ENCODE measurements at places on chromosomes 4 and X. TPM values are rescaled to one million over a fixed set of nuclear protein-coding genes. Genes with fewer than 3 reads are reported as not detected.

DNA sequence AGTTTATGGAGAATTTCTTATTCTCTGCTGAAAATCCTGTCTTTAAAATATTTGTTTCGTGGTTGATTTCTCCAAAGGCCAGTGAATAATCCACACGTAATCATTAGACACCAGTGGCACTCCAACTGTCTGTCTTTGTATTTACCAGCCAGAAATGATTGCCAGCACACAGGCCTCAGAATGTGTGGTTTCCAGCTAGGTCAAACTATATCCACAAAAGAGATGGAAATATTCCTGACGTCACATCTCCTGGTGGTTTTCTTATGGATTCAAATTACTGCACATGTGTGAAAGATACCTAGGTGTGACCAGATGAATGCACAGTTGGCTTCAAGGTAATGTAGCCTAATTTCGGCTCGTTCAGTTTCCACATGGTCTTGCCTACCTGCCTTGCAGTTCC is 27.2 kb upstream of the TENM3 start:
- H3K27ac ChIP-seq, result no peak overlapping the region
- no peaks in the 10 kb centered on the region for H3K4me1 ChIP-seq
- no peaks in the 10 kb centered on the region for H3K27me3 ChIP-seq
- no peak for DNase-seq
- H3K36me3 ChIP-seq, result no peaks in the 10 kb centered on the region

- no peaks in the 10 kb centered on the region for H3K4me1 ChIP-seq
- no peak overlapping the region for H3K4me3 ChIP-seq
- DNase-seq, result no peak
- no peaks in the 10 kb centered on the region for H3K36me3 ChIP-seq
- no peaks in the 10 kb centered on the region for H3K27me3 ChIP-seq
Measured at GRCh38 chr4:36313301-36313700, 31.9 kb downstream of the DTHD1 start.

- peaks cover 12% of the 10 kb centered on the region for H3K36me3 ChIP-seq
- H3K4me3 ChIP-seq, result no peak overlapping the region
- DNase-seq, result no peak
Measured at GRCh38 chrX:16606142-16606720, 43.7 kb upstream of the S100G start.

- no peak for DNase-seq
- no peaks in the 10 kb centered on the region for H3K27me3 ChIP-seq
- H3K27ac ChIP-seq, result no peak overlapping the region
- no peak overlapping the region for H3K4me3 ChIP-seq
- H3K36me3 ChIP-seq, result no peaks in the 10 kb centered on the region
- no peaks in the 10 kb centered on the region for H3K4me1 ChIP-seq
Measured at GRCh38 chrX:130626521-130626920, 224.7 kb downstream of the RBMX2 start.

DNA sequence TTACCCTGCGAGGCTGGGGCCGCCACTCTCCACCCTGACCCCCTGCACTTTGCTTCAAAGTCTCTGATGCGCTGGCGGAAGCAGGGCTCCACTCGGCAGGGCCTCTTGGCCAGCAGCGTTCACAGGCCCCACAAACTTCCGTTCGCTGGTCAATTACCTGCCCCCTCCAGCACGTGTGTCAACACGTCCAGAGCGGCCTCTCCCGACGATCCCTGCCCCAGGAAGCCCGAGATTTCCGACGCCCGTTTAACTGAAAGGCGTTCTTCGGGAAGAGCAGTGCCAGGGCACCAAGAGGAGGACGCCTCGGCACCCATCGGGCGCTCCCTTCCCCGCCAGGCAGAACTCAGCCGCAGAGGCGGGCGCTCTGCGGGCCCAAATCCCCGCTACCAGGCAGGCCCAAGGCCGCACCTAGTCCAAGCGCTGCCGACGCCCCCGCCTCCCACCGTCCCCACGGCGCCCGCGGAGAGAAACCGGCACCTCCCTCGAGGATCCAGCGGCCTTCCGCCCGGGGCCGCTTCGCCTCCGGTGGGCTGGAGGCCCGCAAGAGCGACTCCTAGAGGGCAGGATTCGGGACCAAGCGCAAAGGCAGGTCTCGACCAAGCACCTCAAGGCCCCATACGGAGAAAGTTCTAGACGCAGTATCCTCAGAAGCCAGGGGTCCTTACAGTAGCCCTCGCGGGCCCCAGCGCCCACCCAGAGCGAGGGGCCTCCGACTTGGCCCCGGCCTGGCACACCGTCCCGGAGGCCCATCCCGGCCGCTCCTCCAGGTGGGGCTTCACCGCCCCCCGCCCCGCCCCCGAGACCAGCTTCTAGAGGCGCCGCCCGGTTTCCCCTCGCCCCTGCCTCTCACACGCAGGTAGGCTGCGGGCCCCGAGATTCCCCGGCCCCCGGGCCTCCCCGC is 586 bp downstream of the BCAP31 start:
- peak overlapping the region; percentile 57 for H3K27ac ChIP-seq
- peak; percentile 76 for DNase-seq

- peak overlapping the region; percentile 88 for H3K4me3 ChIP-seq
- peaks cover 43% of the 10 kb centered on the region for H3K36me3 ChIP-seq
- peak overlapping the region; percentile 38 for H3K27ac ChIP-seq
- peaks cover 7% of the 10 kb centered on the region for H3K27me3 ChIP-seq
Measured at GRCh38 chrX:54921427-54922021, 900 bp downstream of the TRO start.

DNA sequence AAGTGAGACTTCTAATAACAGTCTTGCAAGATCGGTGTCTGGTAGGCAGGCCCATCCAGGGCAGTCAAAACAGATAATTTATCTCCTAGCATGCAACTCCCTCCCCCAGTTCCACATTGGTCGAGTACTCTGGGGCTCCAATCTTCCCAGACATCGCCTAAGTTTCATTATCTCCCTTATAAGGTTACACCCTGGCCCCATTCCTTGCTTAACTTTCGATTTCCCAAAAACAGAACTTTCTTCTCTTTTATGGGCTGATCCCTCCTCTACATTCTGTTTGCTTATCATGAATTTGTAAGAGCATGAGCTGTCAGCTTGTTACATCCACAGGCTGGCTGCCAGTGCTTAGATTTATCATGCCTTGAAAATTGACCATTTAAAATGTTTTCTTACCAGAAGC is 471.3 kb downstream of the TECRL start:
- DNase-seq, result no peak
- no peak overlapping the region for H3K4me3 ChIP-seq
- H3K27me3 ChIP-seq, result no peaks in the 10 kb centered on the region
- no peak overlapping the region for H3K27ac ChIP-seq

GRCh38 chrX:18885328-18886004 is 98.4 kb downstream of the PHKA2 start:
- no peak overlapping the region for H3K4me3 ChIP-seq
- no peaks in the 10 kb centered on the region for H3K36me3 ChIP-seq
- H3K27ac ChIP-seq, result no peak overlapping the region
- H3K27me3 ChIP-seq, result no peaks in the 10 kb centered on the region

DNA sequence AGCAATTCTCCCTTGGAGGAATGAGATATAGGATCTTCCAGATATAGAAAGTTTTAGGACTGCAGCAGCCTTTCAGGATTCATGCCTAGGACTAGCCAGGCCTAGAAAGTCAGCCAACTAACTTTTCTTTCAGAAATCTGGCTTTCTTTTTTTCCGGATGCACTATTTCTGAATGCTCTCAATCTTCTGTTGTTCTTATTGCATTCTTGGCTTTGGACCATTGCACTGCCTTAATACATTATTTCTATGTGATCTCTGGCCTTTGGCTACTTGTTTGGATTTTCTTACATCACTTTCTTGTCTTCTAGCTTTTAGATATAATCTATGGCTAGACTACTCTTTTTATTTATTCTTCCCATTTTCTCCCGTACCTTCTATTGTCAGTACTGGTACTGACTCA is 813.1 kb upstream of the HTR2C start:
- H3K4me3 ChIP-seq, result no peak overlapping the region
- H3K27ac ChIP-seq, result no peak overlapping the region
- no peaks in the 10 kb centered on the region for H3K4me1 ChIP-seq
- no peak for DNase-seq
- H3K27me3 ChIP-seq, result no peaks in the 10 kb centered on the region

DNA sequence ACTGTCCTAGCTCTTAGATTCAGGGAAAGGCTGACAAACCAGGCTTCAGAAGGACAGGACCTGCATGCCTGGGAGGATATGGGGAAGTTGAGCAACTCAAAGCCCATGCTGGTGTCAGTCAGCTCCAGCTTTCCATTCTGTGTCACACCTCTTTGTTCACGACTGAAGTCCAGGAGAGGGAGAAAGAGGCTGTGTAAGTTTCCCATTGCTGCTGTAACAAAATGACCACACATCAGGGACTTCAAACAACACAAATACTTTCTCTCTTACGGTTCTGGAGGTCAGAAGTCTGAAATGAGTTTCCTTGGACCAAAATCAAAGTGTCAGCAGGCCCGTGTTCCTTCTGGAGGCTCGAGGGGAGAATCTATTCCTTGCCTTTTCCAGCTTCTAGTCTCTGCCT is 50.6 kb upstream of the STX18 start:
- no peaks in the 10 kb centered on the region for H3K27me3 ChIP-seq
- no peak overlapping the region for H3K27ac ChIP-seq
- no peaks in the 10 kb centered on the region for H3K4me1 ChIP-seq
- no peak for DNase-seq

The NPY1R gene
- total RNA-seq, result 11.4 TPM

The RFC1 gene
- total RNA-seq, result 48.5 TPM

GRCh38 chr4:53013873-53014775 is 152.0 kb downstream of the RASL11B start:
- H3K4me1 ChIP-seq, result no peaks in the 10 kb centered on the region
- H3K27ac ChIP-seq, result no peak overlapping the region
- H3K36me3 ChIP-seq, result no peaks in the 10 kb centered on the region
- no peak overlapping the region for H3K4me3 ChIP-seq
- H3K27me3 ChIP-seq, result no peaks in the 10 kb centered on the region

The PIM2 gene
- total RNA-seq, result 109 TPM

The GABRQ gene
- 1.7 TPM for total RNA-seq

All from endodermal cell (in vitro differentiated cells).